Breast epithelium (tissue), 4 donors: ENCODE measurements at places on chromosomes 4 and X.

DNA sequence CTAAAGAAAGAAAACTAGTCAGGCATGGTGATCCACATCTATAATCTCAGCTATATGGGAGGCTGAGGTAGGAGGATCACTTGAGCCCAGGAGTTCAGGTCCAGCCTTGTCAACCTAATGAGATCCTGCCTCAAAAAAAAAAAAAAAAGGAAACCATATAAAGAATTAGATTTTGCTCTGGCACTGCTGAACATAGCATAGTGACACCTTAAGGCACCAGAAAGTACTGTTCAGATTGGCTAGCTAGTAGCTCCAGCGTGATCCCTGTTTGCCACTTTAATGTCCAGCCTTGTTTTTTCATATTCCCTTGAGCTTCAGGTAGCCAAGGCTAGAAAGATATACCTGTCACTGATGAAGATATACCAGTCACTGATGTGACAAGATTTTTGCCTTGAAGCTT is 34.1 kb downstream of the EXOC1 start:
- no peak for DNase-seq

GRCh38 chrX:125287282-125287681 is 32.4 kb upstream of the TEX13C start:
- no peak for DNase-seq

DNA sequence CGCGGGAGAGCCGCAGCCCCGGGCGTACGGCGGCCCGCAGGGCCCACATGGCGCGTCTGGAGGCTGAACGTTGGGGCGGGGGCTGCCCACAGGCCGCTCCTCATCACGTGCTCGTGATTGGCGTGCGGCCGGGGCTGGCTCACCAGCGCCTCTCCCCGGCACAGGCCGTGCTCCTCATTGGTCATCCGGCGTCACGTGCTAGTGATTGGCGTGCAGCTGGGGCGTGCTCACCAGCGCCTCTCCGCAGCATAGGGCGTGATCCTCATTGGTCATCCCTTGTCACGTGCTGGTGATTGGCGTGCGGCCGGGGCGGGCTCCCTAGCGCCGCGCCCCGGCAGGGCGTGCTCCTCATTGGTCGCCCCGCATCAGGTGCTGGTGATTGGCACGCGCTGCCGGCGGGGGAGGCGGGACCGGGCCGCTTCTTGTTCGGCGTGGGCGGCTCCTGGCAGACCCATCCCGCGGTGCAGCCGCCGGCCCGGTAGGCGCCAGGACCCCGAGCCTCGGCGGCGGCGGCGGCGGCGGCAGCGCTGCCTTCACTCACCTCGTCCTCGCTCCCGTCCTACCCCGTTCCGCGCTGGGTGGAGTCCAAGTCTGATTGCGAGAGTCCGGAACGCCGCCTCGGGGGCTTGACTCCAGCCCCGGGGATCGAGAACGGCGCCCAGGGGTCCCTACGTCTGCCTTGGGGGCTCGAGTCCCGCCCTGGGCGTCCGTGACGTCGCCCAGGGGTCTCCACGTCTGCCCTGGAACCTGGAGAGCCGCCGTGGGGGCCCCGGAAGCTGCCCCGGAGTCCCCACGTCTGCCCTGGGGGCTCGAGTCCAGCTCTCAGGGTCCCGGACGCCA is at the start of gene GTPBP6:
Gene GTPBP6, minus strand, starts transcription at position 58 of the 840 bp plus-strand sequence. Its CDS starts 9 bp downstream, at position 49.
- DNase-seq, result peak; percentile 100

GRCh38 chr4:67604749-67605148 is 46.2 kb downstream of the STAP1 start:
- no peak for DNase-seq

DNA sequence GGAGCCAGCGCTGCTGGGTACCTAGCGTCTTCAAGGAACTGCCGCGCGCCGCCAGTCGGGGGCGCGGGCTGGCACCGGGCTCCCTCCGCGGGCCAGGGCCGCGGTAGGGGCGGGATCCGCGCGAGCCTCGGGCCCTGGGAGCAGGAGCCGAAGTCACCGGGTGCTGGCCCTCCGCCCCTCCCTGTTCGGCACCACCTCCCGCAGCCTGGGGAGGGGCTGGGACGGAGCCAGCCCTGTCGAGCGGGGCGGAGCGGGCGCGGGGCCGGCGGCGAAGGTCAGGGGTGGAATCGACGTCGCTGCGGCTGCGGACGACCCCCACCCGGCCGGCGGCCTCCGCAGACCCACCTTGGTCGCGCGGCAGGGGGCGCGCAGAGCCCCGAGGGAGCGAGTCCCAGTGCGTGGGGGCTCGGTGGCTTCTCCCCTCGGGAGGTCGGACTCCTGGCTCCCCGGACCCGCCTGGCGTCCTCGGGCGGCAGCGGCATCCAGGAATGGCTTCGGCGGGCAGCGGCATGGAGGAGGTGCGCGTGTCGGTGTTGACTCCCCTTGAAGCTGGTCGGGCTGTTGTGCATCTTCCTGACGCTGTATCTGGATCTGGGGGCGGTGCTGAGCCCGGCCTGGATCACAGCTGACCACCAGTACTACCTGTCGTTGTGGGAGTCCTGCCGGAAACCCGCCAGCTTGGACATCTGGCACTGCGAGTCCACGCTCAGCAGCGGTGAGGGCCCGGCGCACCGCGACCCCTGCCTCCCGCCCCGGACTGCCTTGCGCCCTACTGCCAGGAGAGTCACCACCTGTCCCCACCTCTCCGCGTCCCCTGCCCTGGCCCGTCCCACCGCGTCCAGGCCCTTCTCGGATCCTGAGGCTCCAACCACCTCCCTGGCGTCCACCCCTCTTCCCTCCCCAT is 50.5 kb upstream of the FAM47C start:
- DNase-seq, result no peak

DNA sequence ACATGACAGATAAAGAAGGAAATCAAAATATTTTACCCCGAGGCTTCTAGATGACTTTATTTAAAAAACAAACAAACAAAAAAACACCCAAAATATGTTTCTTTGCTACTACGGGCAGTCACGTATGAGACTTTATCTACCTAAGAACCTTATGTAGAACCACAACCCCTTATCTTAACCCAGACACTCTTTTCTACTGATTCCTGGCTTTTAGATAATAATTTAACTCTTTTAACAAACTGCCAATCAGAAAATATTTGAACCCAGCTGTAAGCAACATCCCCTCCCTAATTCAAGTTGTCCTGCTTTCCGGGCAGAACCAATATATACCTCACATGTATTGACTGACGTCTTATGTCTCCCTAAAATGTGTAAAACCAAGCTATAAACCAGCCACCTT is 15.4 kb downstream of the ELOVL6 start:
- DNase-seq, result no peak

DNA sequence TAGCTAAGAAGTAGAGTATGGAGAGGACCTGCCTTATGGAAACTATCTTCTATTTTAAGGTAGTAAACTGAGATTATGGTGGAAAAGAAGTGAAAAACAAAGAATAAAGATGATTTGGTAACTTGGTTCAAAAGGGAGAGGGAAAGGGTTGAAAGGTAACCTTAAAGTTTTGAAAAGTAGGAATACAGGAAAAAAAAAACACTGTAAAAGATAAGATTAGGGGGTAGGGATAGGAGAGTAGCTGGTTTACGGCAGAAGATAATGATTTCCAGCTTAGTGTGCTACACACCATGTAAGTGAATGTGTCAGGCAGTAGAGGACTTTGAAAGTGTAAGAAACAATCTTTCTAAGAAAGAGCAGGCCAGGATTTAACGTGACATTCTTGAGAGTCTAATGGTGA is 35.3 kb downstream of the FAM13A start:
- no peak for DNase-seq

DNA sequence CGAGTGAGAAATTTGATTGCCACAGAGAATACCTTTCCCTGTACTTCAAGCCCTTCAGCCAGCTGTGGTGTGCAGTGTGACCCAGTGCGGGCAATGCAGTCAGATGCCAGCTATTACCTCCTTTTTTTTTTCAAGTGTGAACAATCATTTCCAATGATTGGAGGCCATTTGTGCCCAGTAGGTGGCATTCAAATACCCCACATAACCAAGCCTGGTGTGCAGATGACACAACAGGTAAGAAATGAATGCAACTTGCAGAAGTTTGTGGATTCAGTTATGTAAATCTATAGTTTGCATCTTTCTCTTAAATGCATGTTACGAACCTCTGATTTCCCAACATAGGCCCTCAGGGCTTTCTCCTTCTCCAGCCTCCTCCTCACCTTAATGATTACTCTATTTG is 98.0 kb downstream of the CLCN4 start:
- DNase-seq, result no peak

GRCh38 chr4:179662522-179662921 is 2220.3 kb upstream of the AGA start:
- DNase-seq, result no peak

DNA sequence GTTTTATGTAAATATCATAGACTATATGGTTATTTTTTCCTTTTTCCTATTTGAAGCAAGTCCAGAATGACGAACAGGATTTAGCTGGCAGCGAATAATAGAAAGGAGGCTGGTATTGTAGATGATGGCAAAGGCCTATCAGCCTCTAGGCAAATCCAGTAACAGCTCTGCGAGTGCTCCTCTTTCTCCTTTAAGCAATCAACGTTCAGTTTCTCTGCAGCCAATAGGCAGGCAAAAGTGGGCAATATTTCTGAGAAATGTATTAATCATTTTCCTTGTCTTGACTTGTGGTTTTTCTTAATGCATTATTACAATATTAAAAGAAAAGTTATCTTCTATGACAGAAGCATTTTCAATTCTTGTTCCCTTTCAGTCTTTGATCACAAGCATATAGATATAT is 183.3 kb downstream of the SH3KBP1 start:
- DNase-seq, result no peak

DNA sequence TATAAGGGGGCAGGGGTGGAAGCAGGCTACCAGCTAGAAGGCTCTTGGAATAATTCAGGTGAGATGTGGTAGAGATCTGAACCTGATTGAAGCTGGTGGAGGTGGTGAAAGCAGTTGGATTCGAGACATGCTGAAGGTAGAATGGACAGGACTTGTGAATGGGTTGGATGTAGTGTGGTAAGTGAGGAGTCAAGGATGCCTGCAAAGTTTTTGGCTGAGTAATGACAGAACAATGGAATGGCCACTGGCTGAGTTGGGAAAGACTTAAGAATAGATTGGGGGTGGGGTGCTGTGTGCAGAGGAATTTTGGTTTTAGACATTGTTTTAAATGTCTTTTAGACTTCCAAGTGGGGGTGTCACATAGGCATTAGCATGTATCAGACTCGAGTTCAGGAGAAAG is 33.5 kb downstream of the HPF1 start:
- no peak for DNase-seq

DNA sequence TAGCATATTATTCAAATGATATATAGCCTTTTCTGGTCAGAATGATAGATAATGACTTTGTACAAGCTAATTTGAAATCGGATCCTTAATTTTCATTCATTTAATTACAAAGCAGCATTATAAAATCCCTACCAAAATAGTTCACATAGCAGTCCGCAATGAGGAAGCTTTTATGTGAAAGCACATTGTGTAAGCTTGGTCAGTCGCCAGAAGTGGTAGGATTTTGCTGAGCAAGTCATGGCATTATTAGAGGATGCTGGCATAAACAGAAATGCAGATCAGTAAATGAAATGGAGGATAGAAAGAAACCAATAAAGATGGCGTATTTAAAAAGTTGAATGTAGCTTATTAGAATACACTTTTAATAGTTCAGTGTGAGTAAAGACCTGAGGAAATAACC is 93.2 kb upstream of the DIAPH2 start:
- DNase-seq, result no peak

- no peak for DNase-seq
Observed at GRCh38 chrX:111507933-111508332, 3.5 kb upstream of the SERTM2 start.

DNA sequence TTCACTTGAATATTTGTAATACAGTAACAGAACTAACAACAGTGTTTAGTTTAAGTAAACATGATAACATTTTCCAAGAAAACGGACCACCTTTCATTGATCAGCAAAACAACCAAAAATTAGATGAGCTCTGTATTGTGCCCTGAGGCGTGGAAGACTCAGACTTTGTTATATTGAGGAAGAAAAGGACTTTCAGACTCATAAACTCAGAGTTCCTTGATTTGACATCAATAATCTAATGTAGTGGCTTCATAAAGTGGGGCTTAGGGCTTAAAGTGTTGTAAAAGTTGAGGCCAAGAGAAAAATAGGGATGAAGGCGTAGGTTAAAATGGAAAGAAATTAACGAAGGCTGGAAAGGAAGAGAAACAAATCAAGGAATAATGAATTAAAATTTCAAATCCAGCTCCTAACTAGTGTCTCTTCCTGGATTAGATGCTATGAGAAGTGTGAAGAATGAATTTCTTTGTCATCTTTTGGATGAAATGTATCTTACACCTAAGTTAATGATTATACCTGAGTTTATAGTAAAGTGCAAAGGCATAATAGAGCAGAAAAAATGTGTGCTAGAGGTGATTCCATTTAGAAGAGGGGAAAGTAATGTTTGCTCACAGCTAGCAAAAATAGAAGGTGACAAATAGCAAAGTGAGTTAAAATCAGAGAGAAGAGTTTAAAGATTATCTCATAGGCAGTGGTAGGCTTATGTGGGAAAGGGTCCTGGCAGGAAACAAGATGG is 19.8 kb upstream of the GLRA2 start:
- DNase-seq, result no peak
